ENCODE measurements at places on chromosomes 3 and 15.

DNA sequence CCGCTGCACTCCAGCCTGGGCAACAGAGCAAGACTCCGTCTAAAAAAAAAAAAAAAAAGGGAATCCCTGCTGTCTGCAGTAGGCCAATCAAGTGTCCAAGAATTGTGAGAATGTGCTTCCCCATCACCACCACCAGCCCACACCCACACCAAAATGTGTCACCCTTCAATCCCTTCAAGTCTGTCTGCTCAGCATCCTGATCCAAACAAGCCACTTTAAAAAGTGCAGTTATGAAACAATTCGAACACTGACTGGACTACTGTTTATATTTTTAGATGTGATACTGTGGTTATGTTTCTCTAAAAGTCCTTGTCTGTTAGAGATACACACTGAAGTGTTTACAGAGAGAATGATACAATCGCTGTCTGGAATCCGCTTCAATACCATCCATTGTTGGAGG is 78.1 kb upstream of the CGNL1 start:
- peak; percentile 8 for DNase-seq

GRCh38 chr3:126580746-126581145 is 22.0 kb upstream of the C3orf22 start:
- no peak for DNase-seq

DNA sequence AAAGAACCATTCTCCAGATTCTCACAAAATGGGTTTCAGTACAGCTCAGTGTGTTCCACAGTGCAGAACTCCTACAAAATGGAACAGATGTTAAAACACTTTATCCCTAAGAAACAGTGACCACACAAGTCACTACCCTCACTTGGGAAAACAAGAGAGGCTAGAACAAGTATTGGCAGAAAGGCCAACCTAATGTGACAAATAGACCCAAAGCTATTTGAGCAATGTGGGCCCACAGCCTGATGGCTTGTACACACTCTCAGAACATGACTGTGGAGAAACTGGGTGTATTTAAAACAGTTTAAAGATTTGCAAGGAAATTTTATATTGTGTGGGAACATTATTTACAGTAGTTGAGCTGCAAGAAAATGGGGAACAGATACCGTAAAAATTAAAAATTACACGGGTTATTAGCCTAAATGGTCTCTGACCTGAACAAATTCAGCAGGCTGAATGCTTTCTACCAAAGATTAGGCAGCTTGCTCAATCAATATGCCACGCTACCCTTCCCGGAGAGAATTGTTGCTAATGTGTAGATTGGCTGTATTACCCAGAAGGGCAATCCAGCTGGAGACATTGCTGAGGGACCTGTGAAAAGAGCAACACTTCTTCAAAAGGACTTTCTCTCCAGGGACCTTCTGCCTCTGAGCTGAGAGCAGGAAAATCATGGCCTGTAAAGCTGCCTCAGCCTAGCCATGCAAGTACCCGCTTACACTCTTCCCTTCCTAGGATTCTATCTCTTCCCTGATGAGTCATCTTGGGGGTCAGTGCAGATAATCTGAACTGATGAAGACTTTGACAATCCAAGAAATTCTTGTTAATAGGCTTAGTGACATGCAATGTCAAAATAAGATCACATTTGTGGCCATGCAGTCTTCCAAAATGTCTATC is 97.1 kb downstream of the STRIT1 start:
- no peak for DNase-seq

DNA sequence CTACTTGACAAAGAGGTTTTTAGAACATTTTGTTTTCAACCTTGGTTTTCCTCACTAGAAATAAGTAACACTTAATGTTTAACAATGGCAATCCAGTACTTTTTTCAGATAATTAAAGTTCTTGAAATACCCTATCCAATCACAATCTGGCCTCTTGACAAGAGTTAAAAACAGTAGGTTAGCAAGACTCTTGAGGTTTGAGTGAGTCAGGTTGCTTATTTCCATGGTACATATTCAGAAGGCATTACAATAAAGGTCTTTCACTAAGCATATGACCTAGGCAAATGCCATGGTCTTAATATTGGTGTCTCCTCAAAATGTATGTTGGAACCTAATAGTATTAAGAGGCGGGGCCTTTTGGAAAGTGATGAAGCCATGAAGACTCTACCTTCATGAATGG is 5.6 kb downstream of the SUCNR1 start:
- no peak for DNase-seq

DNA sequence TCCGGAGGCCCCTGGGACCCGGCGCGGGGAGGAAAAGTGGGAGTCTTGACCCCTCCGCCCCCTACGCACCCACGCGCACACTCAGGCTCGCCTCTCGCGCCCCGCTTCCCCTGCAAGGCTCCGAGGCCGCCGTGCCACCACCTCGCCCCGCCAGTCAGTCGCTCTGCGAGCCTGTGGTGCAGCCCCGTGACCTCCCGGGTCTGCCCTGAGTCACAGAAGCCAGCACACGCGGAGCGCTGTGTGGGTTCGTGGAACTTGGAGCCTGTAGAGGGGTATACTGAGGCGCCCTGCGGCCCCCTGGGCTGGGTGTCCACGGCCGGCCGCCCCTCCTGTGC is 380 bp upstream of the ALS2CL start:
- DNase-seq = no peak

GRCh38 chr15:38307251-38307650 is 54.6 kb downstream of the SPRED1 start:
- no peak for DNase-seq

- no peak for DNase-seq
Observed at GRCh38 chr3:5806192-5806591, 618.7 kb downstream of the EDEM1 start.

- no peak for DNase-seq
Observed at GRCh38 chr15:60563539-60564404, 84.8 kb upstream of the ICE2 start.

DNA sequence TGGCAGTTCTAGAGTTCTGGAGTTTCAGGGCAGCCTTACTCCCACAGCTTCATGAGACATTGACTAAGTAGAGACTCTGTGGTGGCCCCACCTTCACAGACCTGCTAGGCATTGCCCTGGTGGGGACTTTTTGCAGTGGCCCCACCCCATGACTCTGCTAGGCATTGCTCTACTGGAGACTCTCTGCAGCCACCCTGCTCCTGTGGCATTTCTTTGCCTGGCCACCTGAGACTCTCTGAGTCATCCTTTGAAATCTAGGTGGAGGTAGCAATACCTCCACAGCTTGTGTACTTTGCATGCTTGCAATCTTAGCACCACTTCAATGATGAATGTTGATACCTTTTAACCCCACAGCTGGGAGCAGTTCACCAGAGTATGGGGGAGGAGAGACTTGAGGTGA is 40.6 kb upstream of the DHX36 start:
- no peak for DNase-seq

GRCh38 chr3:14246414-14246813 is 67.8 kb downstream of the LSM3 start:
- no peak for DNase-seq
